Stimulated activated CD4-positive, alpha-beta T cell treated with anti-CD3 and anti-CD28 coated beads, Interleukin-12 subunit alpha, Interleukin-12 subunit beta, amount 100 ng/mL, for 4 hours (primary cell): ENCODE measurements at places on chromosomes 1 and 21.

DNA sequence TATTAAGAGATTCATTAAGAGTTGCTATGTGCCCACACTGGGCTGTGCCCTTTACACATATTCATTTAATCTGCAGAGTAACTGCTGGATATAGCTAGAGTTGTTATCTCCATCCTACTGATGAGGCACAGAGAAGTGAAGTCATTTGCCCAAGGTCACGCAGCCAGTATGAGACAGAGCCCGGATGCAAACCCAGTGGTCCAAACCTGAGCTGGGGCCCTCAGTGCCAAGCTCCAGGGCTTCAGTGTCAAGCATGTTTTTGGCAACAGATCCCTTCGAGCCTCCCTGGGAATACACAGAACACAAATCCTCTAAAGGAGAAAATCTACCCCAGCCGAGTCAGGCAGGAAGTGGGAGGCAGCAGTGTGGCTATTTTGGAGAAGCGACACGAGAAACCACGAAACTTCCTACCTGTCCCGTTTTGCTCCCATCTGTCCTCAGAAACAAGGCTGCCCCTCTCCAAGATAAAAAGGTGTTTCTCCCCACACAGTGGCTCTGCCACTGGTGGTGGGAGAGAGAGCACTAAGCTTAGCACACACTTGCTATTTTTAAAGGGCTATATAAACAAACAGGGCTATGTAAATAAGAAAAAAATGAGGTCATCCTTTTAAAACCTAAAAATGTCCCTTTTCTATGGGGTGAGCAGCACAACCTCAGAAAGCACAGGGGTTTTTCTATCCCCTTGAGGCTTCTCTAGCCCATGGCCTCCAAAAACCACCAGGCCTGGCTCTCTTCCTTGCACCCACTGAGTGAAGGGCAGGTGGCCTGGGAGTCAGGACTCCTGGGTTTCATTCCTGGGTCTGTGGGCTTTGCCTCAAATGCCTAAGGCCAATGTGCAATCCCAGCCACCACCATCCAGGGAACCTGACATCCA, 138.6 kb upstream of the EDN2 start:
- DNase-seq: no peak

DNA sequence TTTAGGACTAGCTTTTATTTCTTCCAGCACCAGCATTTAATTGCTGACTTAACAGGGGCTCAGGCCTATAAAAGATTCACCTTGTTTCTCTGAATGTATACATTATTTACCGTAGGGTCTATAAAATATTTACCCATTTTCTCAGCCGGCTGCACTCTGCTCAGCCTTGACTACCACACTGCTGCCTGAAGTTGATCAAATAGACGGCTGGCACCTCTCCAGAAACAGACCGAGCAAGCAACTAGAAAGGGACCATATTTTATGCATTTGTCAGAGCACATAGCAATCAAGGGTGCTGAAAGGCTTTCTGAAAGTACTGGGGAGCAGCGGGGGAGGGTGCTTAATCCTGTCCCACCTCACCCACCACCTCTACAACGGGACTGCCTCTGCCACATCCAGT, 64.7 kb upstream of the FGGY start:
- DNase-seq: no peak

DNA sequence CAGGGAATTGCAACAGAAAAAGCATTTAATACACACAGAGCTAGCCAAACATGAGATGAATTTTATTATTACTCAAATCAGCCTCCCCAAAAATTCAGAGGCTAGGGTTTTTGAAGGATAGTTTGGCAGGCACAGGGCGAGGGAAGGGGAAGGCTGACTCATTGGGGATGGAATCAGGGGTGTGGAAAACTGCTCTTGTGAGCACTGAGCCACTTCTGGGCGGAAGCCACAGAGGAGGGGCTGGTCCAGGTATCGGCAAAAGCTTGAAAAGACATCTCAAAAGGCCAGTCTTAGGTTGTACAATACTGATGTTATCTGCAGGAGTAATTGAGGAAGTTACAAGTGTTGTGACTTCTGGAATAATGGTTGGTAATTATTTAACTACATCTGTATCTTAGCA, 109.4 kb downstream of the TLR5 start:
- no peak for DNase-seq

- no peak for DNase-seq
These were observed 2.1 kb upstream of the KIF21B start for GRCh38 chr1:201025571-201026002.

DNA sequence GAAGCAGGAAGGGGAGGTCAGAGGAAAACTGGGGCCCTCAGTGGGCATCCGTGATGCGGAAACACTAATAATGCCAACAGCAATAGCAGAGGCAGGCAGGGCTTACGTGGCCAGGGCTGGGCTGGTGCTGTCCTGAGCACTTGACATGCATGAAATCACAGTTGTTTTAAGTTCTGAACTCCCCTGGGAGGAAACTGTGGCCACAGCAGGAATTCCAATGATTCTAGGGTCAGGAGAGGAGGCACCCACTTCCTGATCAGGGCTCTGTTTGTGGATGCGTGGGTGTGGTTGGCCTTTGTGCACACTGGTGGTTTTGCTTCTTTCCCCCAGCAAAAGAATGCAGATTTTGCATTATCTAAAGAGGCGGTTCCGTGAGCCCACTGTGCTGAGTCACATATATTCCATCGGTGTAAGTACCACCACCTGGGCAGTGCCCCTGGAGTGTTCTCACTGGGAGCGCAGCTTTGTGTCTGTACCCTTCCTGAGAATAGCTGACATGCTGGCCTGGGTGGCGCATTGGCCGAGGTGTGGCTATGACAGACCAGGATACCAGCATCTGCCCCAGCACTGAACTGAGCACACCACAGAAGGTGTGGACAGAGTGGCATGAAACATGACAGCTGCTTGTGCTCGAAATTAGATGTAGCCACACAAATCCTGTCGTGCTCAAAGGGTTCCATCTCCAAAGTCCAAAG, 71.0 kb downstream of the PDE9A start:
- DNase-seq: no peak

GRCh38 chr1:199667089-199667488, 360.4 kb upstream of the NR5A2 start:
- DNase-seq: no peak

DNA sequence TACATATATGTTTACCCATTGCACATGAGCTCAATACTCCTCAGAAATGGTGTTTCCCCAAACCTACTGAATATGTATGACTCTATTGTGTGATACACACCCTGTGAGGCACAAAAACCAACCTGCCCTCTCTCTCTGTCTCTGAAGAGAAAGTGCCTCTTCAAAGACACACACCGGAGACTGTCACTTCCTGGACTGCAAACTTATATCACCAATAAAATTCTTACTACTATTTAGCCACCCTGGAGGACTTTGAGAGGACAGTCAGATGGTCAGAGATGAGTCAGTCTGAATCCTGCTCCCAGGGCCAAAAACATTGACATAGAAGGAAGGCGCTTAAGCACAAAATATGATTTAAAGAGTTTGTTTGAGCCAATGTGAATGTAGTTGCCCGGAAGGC, 110.4 kb downstream of the PPIAL4G start:
- no peak for DNase-seq

GRCh38 chr21:38619992-38620479, 121.8 kb upstream of the ERG start:
- DNase-seq: no peak

GRCh38 chr1:31010086-31010989, 55.2 kb downstream of the PUM1 start:
- no peak for DNase-seq

- no peak for DNase-seq
These were observed 279.1 kb downstream of the PCP4 start for GRCh38 chr21:40146216-40146837.

GRCh38 chr1:109636201-109636952, 16.7 kb downstream of the AMPD2 start:
- no peak for DNase-seq

- no peak for DNase-seq
These were observed 327.1 kb upstream of the FMN2 start for GRCh38 chr1:239764546-239764945.

DNA sequence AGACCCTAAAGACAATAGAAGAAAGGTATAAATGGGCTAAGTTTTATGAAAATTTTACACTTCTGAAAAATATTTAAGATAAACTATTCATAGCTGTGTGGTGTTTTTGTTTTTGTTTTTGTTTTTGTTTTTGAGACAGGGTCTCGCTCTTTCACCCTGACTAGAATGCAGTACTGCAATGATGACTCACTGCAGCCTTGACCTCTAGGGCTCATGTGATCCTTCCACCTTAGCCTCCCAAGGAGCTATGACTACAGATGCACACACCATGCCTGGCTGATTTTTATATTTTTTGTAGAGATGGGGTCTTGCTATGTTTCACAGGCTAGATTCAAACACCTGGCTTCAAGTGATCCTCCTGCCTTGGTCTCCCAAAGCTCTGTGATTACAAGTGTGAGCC, 66.6 kb downstream of the PUM1 start:
- DNase-seq: no peak

DNA sequence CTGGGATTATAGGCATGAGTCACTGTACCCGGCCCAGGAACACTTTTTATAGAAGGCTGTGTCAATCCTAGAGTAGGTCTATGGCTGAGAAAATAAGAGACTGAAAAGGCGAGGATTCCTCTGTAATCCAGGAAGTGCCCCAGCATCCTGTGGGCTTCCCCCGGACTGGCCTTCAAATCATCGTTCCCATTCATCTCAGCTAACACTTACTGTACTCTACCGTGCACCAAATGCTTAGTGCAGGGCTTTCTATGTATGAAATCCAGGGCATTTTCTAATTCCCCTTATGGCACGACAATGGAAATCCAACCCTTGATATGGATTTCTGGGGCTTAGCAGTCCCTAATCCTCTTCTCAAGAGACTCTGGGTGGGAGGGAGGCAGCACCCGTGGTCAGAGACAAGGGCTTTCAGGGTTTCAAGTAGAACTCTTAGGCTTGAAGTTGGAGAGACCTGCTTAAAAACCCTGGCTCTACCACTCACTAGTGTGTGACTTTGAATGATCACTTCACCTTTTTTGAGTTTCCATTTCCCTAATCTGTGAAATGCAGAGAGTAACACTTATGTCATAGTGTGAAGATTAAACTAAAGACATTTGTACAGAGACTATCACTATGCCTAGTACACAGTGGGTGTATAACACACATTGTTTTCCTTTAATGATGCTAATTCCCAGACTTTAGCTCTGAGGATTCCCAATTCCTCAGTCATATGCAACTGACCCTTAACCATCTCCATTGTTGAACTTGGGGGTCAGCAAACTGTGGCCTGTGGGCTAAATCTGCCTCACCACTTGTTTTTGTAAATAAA, 20.3 kb downstream of the MECR start:
- no peak for DNase-seq

DNA sequence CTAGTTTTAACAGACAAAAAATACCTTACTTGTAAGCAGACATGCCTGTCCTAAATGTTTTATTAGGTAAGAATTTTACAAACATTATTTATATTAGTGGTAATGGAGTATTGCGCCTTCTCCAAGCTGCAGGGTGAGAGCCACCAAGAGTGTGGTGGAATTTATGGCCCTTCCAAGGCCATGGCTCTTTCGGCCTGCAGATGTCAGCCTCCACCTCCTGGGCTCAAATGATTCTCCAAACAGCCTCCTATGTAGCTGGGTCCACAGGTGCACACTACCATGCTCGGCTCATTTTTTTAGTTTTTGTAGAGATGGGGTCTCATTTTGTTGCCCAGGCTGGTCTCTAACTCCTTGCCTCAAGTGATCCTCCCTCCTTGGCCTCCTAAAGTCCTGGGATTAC, 56.3 kb downstream of the ITGB3BP start:
- no peak for DNase-seq

DNA sequence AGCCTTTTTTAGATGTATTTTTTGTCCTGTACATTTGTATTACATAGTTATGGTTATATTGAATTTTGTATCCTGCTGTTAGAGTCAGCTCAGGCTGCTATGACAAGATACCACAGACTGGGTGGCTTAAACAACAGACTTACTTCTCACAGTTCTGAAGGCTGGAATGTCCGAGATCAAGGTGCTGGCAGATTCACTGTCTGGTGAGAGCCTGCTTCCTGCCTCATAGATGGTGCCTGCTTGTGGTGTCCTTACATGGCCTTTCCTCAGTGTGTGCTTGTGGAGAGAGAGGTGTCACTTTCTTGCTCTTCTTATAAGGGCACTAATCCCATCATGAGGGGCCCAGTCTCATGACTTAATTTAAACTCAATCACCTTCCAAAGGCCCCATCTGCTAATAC, 23.1 kb upstream of the MYSM1 start:
- no peak for DNase-seq

DNA sequence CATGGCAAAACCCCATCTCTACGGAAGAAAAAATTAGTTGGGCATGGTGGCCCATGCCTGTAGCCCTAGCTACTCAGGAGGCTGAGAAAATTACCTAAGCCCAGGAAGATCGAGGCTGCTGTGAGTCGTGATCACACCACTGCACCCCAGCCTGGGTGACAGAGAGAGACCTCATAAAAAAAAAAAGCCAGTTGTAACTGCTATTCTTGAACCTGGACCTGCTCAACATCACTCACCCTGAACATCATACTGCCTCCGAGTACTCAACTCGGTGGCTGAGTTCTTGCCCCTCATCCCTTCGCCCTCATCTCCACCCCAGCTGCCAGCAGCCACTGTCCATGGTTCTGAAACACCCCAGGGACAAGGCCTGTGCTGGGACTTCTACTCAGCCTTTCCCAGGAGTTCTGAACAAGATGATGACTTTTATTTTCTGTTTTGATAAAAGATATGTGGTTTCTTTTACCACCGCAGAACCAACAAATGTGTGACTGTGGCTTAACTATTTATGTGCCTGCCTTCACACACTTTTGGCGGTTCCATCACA, 5.4 kb upstream of the DISP3 start:
- no peak for DNase-seq

GRCh38 chr1:100730130-100730529, 10.6 kb downstream of the VCAM1 start:
- no peak for DNase-seq

GRCh38 chr1:227343206-227343605, 24.9 kb upstream of the CDC42BPA start:
- DNase-seq: no peak

GRCh38 chr1:172754609-172755008, 95.7 kb downstream of the FASLG start:
- DNase-seq: no peak

DNA sequence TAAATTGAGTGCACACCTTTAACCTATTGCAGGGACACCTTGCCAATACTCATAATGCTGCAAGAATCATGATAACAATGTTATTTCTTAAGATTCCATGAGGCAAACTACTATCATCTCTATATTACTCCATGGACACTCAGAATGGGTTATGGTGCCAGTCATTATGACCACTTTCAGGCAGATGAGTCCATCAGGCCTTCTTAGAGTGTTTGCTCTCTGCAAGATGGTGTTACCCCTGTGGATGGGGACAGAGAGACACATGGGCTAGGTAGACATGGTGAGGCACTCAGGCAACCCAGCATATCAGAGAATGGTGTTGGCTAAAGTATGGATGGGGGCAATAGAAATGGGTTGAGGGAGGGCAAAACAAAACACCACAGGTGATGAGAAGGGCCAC, 59.7 kb downstream of the XCL2 start:
- no peak for DNase-seq

- no peak for DNase-seq
These were observed 6.7 kb downstream of the WNT2B start for GRCh38 chr1:112515311-112516009.

- DNase-seq: no peak
These were observed 28.4 kb upstream of the CD84 start for GRCh38 chr1:160607672-160608032.

GRCh38 chr1:89942825-89943658, 51.9 kb upstream of the ZNF326 start:
- no peak for DNase-seq
